ENCODE measurements at places on chromosomes 6 and 20.

DNA sequence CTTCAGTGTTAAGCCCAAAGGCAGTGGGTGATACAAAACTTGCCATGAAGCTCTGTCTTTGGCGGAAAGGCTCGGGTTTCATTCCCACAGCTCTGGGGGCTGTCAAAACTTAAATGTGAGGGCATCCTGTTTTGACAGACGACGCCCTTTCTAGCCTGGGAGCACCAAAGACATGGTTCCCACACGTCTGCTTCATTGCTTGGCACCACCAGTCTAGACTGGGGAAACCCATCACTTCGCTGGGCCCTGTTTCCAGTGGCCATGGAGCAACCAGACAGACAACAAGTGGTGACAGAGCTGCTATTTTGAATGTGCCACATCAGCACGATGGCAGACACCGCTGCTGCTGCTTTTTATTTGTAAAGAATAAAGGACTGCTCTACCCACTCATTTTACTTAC lies 127.5 kb downstream of the SASH1 start:
- DNase-seq, result no peak

GRCh38 chr6:16674801-16675392 lies 86.4 kb downstream of the ATXN1 start:
- no peak for DNase-seq

GRCh38 chr20:63911176-63911575 lies 16.2 kb downstream of the DNAJC5 start:
- no peak for DNase-seq

- DNase-seq, result no peak
These were observed 57.6 kb downstream of the L3MBTL3 start for GRCh38 chr6:130075879-130076460.

GRCh38 chr20:53849471-53850059 lies 220.8 kb downstream of the BCAS1 start:
- no peak for DNase-seq

DNA sequence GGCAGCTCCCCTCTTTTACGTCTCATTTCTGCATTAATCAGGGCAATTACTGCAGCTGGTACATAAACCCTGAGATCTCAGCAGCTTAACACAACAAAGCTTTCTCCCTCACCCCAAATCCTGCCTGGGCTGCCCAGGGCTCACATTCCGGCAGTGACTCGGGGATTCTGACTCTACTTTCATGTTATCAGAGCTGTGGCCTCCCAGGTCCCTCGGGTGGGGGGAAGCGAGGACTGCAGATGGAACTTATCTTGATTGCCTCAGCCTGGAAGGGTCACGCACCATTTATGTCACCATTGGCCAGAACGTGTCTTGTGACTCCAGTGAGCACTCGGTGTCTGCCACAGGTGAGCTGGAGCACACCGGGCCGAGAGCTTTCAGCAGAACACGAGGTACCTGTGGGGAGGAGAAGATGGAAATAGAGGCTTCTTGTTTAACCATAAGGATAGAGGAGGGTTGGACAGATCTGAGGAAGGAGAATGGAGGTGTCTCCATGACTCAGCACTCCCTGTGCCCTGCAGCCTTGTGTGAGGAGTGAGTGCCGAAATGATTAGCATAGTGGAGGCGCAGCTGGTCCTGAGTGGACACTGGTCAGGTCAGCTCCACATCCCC lies 88.5 kb upstream of the EXOC2 start:
- no peak for DNase-seq

DNA sequence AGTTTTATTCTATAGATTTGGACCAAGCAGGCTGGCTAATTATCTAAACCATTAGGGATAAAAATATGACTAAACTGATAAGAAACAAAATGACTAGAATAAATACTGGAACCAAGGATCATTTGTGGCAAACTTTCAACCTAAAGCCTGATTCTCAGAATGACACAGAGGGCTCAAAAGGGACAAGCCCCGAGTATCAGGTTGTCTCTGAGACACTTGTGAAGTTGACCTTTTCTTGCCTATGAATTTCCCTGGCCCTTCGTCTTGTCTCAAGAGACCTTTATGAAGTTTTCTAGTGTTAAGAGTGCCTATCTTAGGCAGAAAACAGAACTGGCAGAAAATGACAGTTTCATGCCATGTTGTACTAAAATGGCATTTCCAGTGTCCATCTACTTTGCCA lies 68.3 kb downstream of the IMPG1 start:
- no peak for DNase-seq

- DNase-seq, result no peak
These were observed 88.6 kb upstream of the SLC35F1 start for GRCh38 chr6:117818449-117818848.

- DNase-seq, result no peak
These were observed 8.1 kb upstream of the SERPINB9 start for GRCh38 chr6:2911171-2911570.

DNA sequence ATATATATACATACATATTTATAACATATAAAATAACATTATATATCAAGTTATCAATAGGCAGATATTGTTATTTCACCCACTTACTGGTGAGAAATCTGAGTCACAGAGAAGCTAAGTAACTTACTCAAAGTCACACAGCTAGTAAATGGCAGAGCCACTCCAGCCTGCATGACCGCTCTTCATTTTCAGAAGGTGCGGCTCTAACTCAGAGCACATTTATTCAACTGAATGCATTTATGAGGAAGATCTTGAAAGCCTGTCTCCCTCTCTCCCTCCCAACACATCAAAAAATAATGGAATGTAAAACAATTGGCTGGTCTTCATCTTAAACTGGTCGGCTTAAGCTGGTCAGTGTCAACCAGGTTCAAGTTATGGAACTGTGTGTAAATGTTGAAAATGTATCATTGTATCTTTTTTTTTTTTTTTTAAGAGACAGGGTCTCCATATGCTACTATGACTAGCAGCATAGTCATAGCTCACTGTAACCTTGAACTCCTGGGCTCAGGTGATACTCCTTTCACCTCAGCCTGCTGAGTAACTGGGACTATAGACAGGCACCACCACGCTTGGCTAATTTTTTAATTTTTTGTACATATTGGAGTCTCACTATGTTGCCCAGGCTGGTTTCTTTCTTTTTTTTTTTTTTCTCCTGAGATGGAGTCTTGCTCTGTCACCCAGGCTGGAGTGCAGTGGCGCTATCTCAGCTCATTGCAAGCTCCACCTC lies 70.7 kb upstream of the NCOA3 start:
- DNase-seq, result no peak

- no peak for DNase-seq
These were observed 232.5 kb downstream of the HDGFL1 start for GRCh38 chr6:22801831-22802230.

GRCh38 chr6:15673666-15674065 lies 10.8 kb upstream of the DTNBP1 start:
- no peak for DNase-seq

DNA sequence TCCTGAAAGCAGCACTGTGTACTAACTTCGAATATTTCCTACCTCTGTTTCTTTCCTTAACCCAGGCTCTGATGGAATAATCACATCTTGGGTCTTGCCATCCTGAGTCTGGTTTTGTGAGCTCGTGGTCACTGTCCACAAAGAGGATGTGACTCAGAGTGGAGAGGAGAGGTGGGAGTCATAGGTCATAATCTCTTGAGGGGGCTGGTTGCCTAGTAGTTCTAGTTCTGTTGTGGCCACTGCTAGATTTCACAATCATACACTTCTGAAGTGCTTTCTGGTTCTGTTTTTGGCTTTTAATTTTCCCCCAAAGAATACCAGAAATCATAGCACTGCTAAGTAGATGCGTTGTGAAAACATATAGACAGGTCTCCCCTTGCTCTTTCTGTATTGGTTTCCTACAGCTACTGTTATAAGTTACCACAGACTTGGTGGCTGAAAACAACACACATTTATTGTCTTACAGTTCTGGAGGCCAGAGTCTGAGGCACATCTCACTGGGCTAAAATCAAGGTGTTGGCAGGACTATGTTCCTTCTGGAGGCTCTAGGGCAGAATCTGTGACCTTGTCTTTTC lies 102.8 kb downstream of the NRSN1 start:
- DNase-seq, result no peak

DNA sequence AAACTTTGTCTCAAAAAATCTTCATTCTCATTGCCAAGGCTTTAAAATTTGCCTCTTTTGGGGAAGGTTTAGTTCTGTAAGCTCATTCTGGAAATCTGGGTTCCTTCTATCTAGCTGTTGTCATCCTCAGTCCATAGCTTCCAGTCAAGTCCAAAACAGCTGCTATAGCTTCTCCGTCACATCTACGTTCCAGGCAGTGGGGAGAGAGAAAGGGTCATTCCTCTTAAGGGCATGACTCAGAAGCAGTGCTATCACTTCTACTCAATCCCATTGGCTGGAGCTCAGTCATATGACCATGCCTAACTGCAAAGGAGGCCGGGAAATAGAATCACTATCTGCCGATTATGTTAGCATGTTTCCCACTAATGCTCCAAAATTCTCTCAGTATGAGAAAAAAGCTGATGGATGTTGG lies 141.4 kb upstream of the PTPN1 start:
- no peak for DNase-seq

DNA sequence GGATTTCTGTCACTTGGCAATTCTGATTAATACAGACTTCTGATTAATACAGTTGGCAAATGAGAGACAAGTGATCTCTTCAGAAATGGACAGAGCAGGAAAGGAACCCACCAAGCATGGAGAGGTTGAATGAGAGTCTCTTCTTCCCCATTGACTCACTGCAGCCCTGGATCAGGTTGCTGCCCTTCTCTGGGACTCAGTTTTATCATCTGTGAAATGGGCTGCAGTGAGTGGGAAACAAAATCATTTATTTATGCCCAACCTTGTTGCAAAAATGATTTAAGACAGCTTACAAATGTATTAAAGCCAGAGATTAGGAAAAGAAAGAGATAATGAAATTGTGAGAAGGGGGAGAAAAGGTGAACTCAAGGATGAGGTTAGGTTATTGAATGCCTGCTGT lies 20.8 kb upstream of the RSPO4 start:
- DNase-seq, result no peak

GRCh38 chr6:27312146-27312949 lies at the start of gene POM121L2:
TSS of gene POM121L2 (minus strand) at chr6:27312273. CDS start at chr6:27312170, 103 bp downstream.
- peak; percentile 76 for DNase-seq

DNA sequence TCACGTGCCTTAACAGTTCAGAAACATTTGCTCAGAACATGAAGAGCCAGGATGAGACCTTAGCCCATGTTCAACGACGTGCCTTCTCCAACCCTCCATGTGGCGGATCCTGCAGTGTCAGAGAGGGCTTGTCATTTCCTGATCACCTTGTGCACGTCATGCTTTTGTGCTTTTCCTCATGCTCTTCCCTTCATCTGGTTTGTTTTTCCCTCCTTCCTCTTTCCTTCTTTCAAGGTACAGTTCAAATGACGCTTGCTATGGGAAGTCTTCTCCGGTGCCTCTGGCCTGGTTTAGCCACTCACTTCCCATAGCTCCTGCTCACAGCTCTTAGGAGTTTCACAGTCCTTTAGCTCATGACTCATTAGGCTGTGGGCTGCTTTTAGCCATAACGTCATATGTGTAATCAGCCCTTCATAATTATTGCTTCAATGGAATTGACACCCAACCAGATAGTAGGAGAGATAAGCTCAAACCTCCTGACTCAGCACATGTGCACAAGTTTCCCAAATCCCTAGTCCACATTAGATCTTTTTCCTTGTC lies 102.7 kb upstream of the CNKSR3 start:
- no peak for DNase-seq

GRCh38 chr20:21303872-21304586 lies 898 bp downstream of the XRN2 start:
- no peak for DNase-seq

- DNase-seq, result no peak
These were observed 7.6 kb upstream of the FAM83C start for GRCh38 chr20:35299780-35300179.

GRCh38 chr20:10848810-10849370 lies 175.1 kb upstream of the JAG1 start:
- DNase-seq, result no peak

GRCh38 chr6:122286512-122286911 lies 112.9 kb upstream of the HSF2 start:
- DNase-seq, result no peak

DNA sequence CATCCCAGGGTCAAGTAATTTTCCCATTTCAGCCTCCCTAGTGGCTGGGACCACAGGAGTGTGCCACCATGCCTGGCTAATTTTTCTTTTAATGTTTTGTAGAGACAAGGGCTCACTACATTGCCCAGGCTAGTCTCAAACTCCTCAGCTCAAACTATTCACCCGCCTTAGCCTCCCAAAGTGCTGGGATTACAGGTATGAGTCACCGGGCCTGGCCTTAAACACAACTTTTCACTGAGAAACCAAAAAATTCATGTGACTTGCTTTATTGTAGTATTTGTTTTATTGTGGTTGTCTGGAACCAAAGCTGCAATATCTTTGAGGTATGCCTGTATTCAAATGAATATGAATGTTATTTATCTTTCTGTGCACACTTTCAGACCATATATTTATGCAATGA lies 72.2 kb downstream of the RWDD2A start:
- DNase-seq, result no peak

- DNase-seq, result no peak
These were observed 117.9 kb downstream of the SIM1 start for GRCh38 chr6:100346828-100347227.

DNA sequence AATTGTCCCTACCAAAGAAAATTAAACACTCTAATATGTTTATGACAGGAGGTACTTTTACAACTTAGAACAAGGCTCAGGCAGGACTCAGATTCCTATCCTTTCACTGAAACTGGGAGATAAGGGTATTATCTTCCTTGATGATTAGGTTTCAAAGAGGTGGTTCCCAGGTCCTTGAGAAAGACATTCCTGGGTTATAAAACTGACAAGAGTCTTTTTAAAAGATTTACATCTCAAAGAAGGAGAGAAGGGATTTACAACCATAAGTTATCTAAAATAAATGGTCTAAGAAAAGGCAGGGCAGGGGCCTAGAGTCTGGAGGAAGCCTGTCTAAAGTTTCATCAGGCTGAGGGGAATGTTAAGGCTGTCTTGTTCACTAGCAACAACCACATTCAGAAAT lies 1492.5 kb downstream of the HACE1 start:
- no peak for DNase-seq

DNA sequence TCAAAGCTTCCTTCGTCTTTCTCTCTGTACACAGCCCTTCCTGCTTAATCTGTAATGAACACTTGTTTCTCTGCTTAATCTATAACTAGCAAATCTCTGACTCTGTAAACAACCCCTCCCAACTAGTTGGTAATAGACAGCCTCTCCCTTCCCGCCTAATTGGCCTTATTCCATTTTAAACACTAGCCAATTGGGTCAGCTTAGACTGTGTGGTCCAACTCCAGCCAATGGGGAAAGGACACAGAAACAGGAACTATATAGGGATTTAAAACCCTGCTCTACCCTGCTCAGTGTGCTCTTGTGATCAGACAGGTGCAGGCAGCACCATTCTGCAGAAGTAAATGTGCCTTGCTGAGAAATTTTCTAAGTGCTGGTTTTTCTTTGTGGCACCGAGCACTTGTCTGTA lies 18.5 kb downstream of the CHD6 start:
- DNase-seq, result no peak

DNA sequence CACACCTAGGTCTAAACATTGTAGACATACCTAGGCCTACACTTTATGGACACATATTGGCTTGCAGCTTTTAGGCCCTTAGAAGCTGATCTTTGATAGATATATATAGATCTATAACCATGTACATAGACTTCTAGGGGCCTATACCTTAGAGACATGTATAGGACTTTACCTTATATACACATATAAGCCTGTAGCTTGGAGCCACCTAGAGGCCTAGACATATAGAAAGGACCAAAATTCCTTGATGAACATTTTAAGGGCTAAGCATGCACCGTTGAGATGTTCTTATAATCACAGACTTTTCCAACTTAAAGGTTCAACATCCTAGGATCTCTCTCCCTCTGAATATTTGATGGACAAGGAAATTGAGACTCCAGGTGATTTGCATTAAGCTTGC lies 371.7 kb upstream of the SASH1 start:
- DNase-seq, result no peak
